ENCODE measurements at places on chromosomes 5 and 9.

DNA sequence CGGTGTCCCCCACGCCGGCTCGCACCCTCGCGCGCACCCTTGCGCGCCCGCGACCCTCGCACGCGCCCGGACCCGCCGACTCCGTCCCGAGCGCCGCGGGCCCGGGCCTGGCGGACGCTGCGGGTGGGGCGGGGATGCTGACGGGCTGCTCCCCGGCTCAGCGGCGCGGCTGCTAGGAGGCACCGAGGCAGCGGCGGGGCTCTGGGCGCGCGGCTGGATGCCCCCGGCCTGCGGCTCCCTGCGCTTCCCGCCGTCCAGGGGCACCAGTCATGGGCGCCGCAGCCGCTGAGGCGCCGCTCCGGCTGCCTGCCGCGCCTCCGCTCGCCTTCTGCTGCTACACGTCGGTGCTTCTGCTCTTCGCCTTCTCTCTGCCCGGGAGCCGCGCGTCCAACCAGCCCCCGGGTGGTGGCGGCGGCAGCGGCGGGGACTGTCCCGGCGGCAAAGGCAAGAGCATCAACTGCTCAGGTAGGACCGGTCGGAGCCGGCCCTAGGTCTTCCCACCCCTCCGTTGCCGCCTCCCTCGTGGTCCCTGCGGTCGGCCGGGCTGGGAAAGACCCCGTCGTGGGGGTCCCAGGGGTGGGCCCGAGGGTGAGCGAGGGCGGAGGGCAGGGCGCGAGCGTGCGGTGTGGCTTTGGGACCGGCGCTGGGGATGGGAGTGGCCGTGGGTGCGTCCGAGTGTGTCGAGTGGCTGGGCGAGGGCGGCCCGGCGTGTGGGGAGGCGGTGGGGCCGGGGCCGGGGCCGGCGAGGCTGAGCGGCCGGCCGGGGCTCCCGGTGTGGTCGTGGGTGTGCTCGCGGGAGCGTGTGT lies 530 bp downstream of the TMEFF1 start:
- DNase-seq: peak; percentile 4

GRCh38 chr5:140672455-140673186 lies 755 bp downstream of the DND1 start:
- DNase-seq: no peak

- no peak for DNase-seq
These were observed 9.6 kb downstream of the EPB41L4B start for GRCh38 chr9:109311286-109311685.

GRCh38 chr5:14676320-14676719 lies 11.8 kb downstream of the OTULIN start:
- no peak for DNase-seq

- DNase-seq: no peak
These were observed 46.9 kb upstream of the HSD17B4 start for GRCh38 chr5:119405419-119405818.

GRCh38 chr9:131335368-131335755 lies 45.8 kb downstream of the PLPP7 start:
- DNase-seq: no peak

DNA sequence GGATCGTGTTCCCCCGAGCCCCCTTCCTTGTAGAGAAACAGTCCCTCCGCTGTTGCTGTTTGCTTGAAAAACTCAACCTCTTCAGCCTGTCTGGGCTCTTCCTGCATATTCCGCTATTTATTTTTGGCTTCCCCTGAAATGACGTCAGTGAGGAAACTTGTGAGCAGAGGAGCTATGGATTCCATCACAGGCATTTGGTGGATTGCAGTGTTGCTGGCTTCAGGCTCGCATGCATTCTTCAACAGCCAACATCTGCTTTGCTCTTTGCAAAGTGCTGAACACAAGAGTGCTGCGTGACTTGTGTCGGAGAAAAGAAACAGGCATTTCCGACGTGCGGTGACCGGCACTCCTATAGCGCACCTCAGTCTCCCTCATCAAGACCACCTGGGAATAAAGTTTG lies 232.7 kb downstream of the RFK start:
- no peak for DNase-seq

- DNase-seq: no peak
These were observed 60.2 kb downstream of the CDC14B start for GRCh38 chr9:96559339-96559943.

DNA sequence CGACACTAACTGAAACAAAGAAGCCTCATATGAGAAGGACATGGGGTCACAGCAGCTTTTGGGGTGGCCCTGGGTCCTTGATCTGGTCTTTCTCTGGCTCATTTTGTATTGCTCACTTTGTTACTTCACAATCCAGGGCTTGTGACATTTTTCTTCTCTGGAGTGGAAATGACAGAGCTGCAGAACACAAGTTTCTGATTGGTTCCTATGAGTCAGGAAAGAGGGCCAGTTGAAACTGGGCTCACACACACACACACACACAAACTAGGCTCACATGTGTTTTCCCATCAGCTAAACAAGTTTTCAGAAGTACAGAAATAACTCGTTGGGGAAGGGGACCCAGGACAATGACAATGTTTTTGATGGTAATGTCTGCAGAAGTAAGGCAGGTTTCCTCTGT lies 54.3 kb downstream of the TMC1 start:
- DNase-seq: no peak

DNA sequence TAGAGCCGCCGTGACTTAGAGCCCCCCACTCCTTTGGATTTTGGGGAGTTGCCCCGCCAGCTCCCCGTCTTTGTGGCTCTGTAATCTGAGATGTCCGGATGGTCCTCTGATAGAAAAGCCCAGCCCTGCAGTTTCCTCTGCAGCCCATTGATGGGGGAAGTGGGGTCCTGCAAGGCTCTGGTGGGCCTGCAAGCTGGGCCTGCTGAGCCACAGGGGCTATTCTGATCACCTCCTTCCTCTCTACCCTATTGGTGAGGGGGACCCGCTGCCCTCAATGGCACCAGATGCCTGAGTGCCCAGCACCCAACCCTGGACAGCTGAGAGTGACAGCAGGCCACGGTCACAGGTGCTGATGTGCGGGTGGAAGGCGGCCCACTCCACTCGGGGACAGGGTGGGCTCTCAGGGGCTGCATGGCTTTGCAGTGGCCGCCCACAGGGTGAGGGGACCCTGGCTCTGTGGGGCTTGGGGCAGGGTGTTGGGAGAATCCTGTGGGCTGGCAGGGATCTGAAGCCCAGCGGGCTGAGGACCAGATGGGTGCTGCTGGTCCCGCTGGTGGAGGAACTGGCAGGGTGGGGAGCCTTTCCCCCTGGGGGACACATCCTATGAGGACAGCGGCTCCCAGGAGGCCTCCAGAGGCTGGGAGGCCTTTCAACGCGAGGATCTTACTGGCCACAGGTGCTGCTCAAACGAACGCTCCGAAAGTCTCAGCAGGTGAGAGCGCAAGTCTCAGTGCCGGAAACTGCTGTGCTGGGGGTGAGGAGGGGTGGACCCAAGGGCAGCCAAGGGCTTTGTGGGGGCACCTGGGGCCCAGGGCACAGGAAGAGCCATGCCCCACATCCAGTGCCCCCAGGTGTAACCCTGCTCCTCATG lies 30.0 kb upstream of the LPCAT1 start:
- no peak for DNase-seq

DNA sequence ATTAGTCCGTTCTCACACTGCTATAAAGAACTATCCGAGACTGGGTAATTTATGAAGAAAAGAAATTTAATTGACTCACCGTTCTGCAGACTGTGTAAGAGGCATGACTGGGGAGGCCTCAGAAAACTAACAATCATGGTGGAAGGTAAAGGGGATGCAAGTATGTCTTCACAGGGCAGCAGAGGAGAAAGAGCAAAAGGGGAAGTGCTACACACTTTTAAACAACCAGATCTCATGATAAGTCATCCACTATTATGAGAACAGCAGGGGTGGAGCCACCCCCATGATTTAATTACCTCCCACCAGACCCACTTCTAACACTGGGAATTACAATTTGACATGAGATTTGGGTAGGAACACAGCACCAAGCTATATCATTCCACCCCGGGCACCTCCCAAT lies 26.6 kb downstream of the FST start:
- no peak for DNase-seq

- DNase-seq: no peak
These were observed 22.8 kb downstream of the PTCH1 start for GRCh38 chr9:95494022-95494415.

DNA sequence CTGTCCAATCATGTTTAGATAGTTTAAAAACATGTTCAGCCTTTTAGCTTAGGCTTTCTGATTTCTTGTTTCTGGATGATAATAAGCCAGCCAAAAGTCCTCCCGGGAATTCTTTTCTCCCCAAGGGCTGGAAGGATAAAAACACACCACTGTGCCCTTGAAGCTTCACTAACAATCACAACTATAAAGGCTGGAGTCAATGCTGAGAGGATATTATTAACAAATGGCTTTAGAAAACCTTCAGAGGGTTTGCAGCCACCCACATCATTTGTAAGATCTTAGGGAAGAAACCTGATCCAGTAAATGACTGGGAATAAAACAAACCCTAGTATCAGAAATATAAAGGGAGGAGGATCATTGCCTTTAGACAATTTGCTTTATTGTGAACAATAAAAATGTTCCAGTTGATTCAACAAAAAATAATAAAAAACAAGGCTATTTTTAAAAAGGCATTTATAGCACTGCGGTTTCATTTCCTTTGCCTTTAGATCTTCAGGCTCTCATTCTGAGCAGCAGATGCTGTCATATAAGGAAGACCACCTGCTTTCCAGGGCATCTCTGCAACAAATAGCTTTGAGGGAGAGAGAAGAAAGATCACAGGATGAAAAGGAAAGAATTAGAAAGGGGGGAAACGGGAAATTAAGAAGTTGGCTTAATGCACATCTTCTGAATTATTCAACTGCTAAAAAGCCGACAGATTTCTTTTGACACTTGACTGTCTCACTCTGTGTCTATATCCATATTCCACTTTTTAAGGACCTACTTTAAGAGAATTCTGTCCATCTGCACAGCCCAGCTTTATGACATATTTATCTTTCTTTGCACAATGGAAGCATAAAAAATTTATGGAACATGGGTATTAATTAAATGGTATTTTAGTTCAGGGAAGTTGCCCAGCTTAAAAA lies 277.2 kb upstream of the SLC24A2 start:
- no peak for DNase-seq

- DNase-seq: no peak
These were observed 461.3 kb downstream of the SPOCK1 start for GRCh38 chr5:137037848-137038247.

DNA sequence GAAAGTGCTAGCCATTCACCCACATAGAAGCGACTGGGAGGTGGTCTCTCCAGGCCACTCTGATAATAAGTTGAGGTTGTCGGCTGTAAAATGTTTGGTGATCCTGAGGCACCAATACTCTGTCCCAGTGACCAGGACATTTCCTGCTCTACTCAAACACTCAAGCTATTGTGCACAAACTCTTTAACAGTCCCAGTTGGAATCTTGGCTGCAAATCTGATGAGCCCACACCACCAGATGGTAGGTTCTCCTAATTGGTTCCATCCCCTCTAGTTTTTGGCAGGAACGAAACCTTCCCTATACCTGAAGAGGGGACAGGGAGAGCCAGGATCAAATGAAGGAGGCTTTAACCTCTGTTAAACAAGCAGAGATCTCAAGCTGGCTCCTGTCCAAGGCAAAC lies 14.3 kb downstream of the GRIA1 start:
- DNase-seq: no peak

GRCh38 chr9:118686959-118687358 lies 682.3 kb downstream of the BRINP1 start:
- no peak for DNase-seq

DNA sequence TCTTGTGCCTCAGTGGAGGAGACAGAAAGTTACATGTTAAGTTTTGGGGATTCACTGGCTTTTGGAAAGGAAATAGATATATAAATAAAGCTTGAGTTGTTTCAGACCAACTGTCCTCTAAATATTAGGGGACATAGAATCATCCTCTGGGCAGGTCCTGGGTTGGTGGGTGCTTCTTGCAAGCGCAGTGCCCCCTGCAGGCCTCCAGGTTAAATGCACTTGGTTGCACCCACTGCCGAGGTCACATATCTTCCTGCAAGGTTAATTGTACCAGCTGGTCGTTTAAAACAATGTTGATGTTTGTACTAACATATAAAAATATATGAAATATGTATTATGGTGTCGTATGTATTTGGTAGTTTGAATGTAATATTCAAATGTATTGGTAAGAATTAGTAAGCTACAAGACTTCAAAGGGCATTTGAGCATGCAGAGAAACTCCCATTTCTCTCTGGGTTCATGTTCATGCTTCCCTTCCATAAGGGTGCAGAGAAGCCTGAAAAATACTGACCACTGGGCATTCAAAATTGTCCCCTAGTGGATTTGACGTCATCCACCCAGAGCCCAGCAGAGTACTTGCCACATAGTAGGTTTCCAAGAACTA lies 87.0 kb downstream of the ZNF618 start:
- no peak for DNase-seq

DNA sequence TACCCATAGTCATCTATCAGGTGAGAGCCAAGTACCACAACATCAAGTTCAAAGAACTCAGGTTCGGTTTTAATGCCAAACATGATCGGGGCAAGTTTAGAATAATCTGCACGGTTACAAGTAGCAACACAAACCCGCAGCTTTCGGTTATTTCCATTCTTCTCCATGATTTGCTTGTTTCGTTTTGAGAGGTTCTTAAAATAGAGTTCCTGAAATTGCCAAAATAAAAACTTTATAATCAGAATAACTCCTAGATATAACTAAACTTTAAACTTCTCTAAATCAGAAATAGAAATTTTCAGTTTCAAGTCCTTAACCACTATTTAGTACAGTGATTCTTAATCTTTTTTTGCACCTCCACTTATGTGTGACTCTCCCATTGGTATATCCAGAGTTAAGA lies 9.1 kb downstream of the GNE start:
- no peak for DNase-seq

- no peak for DNase-seq
These were observed 222.4 kb downstream of the CACNA1B start for GRCh38 chr9:138099803-138100598.

GRCh38 chr5:169950333-169950732 lies 30.0 kb downstream of the INSYN2B start:
- DNase-seq: no peak

GRCh38 chr9:33287087-33287490 lies 3.2 kb upstream of the NFX1 start:
- DNase-seq: peak; percentile 67
